ENCODE measurements at places on chromosomes 6 and 20. TPM values are rescaled to one million over a fixed set of nuclear protein-coding genes. Genes with fewer than 3 reads are reported as not detected.

Gene HLA-F
- total RNA-seq, result 124 TPM

Gene TNFRSF6B
- total RNA-seq, result 5.9 TPM

Gene CFAP61
- total RNA-seq, result not detected

Gene ADAM33
- 96.8 TPM for total RNA-seq

Gene UNC5CL
- total RNA-seq, result 1.4 TPM

Gene WFDC10B
- total RNA-seq, result not detected

Gene PLAGL2
- total RNA-seq, result 9.8 TPM

Gene PTPRT
- 0.19 TPM for total RNA-seq

Gene FOXS1
- total RNA-seq, result 10.0 TPM

Gene HLA-DQB1
- 43.4 TPM for total RNA-seq

Gene EDN1
- total RNA-seq, result 10.0 TPM

DNA sequence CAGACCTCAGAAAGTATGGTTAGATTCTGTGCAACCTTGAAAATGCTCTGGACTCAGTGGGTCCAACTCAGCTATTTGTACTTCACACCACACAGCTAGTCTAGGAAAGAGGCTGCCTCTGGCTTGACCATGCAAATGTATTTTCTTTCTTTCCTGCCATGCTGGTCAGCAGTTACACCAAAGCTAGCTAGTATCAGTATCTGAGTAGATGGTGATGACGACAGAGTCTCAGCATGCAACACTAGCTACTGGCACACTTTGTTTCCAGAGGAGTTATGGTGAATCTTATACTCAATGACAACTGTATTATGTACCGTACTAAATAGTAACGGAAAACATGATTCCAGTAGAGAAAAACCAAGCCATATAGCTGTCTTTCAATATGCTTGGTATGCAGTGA, 96.6 kb upstream of the POPDC3 start:
- no peak for DNase-seq
- H3K36me3 ChIP-seq, result no peaks in the 10 kb centered on the region
- no peak overlapping the region for H3K4me3 ChIP-seq
- H3K4me1 ChIP-seq, result no peaks in the 10 kb centered on the region

DNA sequence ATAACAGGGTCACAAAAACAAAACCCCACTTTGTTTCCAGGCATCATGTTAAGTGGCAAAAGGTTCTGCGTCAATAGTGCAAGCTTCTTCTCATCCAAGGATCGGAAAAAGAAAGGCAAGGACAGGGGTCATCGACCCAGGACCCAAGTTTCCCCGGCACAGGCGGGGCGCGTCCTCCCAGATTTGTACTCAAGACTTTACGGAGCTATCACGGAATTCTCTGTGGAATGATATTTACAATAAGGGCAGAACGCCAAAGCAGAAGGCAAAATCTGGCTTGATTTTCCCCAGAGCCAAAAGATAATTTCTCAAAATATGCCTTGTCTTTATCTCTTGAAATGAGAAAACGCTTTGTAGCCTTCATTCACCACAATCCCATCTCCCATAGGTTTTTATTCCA, 25.5 kb downstream of the PDE10A start:
- no peaks in the 10 kb centered on the region for H3K4me1 ChIP-seq
- no peaks in the 10 kb centered on the region for H3K36me3 ChIP-seq
- no peak overlapping the region for H3K27ac ChIP-seq
- no peak overlapping the region for H3K4me3 ChIP-seq
- no peak for DNase-seq

GRCh38 chr20:25211273-25211672, 15.8 kb downstream of the ENTPD6 start:
- H3K27ac ChIP-seq, result no peak overlapping the region
- H3K4me1 ChIP-seq, result no peaks in the 10 kb centered on the region
- no peaks in the 10 kb centered on the region for H3K27me3 ChIP-seq
- no peak for DNase-seq
- H3K36me3 ChIP-seq, result peaks cover 4% of the 10 kb centered on the region
- H3K4me3 ChIP-seq, result no peak overlapping the region

GRCh38 chr20:63367446-63368055, 6.4 kb upstream of the CHRNA4 start:
- H3K36me3 ChIP-seq, result no peaks in the 10 kb centered on the region
- DNase-seq, result no peak
- H3K27me3 ChIP-seq, result no peaks in the 10 kb centered on the region
- H3K4me1 ChIP-seq, result no peaks in the 10 kb centered on the region
- no peak overlapping the region for H3K4me3 ChIP-seq

DNA sequence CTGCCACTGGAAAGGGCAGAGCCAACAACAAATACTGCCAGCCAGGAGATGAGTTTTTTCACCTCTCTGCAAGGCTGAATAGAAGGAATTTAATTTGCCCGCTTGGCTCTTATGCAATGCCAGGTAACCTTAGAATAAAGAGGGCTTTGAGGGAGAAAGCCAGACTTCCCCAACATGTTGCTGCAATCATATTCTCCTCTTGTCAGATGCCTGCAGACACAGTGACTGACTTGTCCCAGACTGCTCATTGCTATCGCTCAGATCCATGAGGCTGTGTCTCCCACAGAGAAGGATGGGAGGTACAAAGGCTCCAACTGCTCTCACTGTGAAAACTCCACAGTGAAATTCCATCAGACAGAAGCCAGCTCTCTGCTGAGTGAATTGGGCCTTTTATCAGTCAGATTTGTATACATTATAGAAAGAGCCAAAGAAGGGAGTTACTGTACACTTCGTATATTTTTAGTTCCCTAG, 517.0 kb upstream of the ID4 start:
- no peaks in the 10 kb centered on the region for H3K36me3 ChIP-seq
- no peak for DNase-seq
- H3K4me1 ChIP-seq, result peaks cover 15% of the 10 kb centered on the region
- H3K27me3 ChIP-seq, result no peaks in the 10 kb centered on the region
- no peak overlapping the region for H3K4me3 ChIP-seq

DNA sequence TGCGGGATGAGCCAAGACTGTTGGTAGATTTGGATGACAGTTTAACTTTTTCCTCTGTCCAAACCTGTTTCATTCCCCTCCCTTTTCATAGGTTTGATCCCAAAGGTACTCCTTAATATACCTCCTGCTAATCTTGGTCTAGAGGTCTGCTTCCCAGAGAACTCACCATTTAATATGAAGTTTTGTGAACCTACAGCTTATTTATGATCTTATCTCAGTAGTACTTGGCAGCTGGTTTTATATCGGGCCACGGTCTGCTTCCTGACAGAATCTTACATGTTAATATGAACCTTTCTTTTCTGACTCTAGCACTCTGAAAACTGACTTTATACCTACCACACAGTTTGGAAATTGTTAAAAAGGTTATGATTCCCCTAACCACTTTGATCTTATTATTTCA, 138.7 kb downstream of the MACROD2 start:
- no peak for DNase-seq
- no peak overlapping the region for H3K4me3 ChIP-seq
- no peaks in the 10 kb centered on the region for H3K4me1 ChIP-seq
- H3K27ac ChIP-seq, result no peak overlapping the region
- no peaks in the 10 kb centered on the region for H3K36me3 ChIP-seq

- H3K4me1 ChIP-seq, result no peaks in the 10 kb centered on the region
- H3K27ac ChIP-seq, result no peak overlapping the region
These were observed 45.9 kb upstream of the SCP2D1 start for GRCh38 chr20:18767676-18768075.

DNA sequence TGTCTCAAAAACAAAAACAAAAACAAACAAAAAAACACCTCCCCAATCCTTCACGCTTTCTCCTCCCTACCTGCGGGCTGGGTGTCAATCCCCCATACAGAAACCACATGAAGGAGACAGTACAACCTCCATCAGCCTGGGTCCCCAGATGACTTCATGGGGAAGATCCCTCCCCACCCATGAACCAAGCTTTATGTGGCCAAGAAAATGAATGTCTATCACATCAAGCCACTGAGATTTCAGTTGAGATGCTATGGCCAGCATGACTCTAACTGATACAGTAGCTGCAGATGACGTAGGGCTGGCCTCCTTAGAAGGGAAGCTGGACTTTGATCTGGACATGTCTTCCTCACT, 21.2 kb upstream of the BNIP5 start:
- H3K27me3 ChIP-seq, result no peaks in the 10 kb centered on the region
- H3K36me3 ChIP-seq, result no peaks in the 10 kb centered on the region
- DNase-seq, result peak; percentile 5
- peak overlapping the region; percentile 84 for H3K27ac ChIP-seq

GRCh38 chr20:58039274-58040092, 189.0 kb downstream of the ANKRD60 start:
- no peak overlapping the region for H3K4me3 ChIP-seq
- no peaks in the 10 kb centered on the region for H3K36me3 ChIP-seq
- peak; percentile 61 for DNase-seq
- H3K27me3 ChIP-seq, result no peaks in the 10 kb centered on the region
- H3K4me1 ChIP-seq, result no peaks in the 10 kb centered on the region

DNA sequence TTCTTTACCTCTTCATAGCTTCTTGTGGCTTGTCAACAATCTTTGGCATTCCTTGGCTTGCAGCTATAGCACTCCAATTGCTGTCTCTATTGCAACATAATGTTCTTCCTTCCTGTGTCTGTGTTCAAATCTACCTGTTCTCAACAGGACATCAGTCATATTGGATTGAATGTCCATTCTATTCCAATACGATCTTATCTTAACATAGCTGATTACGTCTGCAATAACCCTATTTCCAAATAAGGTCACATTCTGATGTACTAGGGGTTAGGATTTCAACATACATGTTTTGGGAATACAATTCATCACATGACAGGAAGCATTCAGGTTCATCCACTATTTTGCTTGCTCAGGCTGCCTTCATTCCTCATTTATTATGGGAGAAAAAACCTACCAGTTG, 684.4 kb upstream of the CITED2 start:
- H3K4me1 ChIP-seq, result peaks cover 2% of the 10 kb centered on the region
- DNase-seq, result no peak
- H3K27ac ChIP-seq, result no peak overlapping the region
- H3K27me3 ChIP-seq, result no peaks in the 10 kb centered on the region

DNA sequence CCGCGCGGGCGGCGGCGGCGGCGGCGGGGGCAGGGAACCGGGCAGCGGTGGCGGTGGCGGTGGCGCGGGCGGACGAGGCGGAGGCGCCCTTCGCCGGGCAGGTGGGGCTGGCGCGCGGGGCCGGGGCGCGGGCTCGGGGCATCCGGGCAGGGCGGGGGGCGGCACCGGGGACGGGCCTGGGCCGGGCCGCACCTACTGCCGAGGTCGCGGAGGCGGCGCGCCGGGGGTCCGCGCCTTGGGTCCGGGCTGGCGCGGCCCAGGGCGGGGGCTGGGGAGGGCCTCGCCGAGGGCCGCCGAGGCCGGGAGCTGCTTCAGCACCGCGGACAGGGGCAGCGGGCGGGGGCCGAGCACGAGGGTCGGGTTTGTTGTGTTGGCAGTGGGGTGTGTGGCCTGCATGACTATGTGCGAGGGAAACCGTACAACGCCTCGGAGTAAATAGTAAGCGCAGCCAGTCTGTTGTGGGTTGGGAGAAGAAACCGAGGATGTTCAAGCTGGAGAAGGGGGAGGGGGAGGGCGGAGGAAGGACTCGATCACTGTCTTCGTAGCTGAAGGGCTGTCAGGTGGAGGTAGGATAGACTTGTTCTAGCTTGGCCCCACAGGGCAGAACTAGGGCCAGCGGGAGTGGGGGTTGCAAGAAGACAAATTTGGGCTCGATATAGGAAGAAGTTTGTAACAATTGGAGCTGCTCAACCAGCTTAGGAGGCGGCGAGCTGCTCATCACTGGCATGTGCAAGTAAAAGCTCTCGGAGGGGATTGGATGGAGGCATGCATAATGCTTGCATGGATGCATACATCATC, 593 bp downstream of the MMP24 start:
- H3K27me3 ChIP-seq, result no peaks in the 10 kb centered on the region
- no peak overlapping the region for H3K27ac ChIP-seq
- H3K4me3 ChIP-seq, result peak overlapping the region; percentile 57
- peak; percentile 87 for DNase-seq
- H3K36me3 ChIP-seq, result no peaks in the 10 kb centered on the region

GRCh38 chr6:125869427-125869826, 78.7 kb downstream of the NCOA7 start:
- no peaks in the 10 kb centered on the region for H3K4me1 ChIP-seq
- H3K27ac ChIP-seq, result no peak overlapping the region
- no peak for DNase-seq
- H3K27me3 ChIP-seq, result no peaks in the 10 kb centered on the region
- H3K36me3 ChIP-seq, result no peaks in the 10 kb centered on the region
- no peak overlapping the region for H3K4me3 ChIP-seq

DNA sequence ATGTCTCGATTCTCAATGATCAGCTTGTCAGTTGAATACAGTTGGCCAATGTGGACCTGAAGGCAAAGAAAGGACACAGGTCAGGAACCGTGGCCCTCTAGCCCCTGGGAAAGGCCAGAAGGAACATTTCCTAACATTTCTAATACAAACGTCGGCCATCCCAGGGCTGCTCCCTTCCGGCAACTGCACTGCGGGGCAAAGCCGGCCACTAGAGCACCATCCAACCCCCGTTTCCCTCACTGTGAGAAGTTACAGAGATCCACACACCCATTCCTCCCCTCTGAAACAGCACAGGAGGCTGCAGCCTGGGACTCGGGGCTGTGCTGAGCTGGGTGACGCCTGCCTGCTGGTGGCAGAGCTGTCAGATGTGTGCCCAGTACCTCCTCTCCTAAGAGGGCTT, 24.3 kb downstream of the PPP1R3G start:
- H3K27ac ChIP-seq, result no peak overlapping the region
- no peak for DNase-seq
- no peak overlapping the region for H3K4me3 ChIP-seq
- H3K4me1 ChIP-seq, result no peaks in the 10 kb centered on the region

- no peak overlapping the region for H3K4me3 ChIP-seq
- no peaks in the 10 kb centered on the region for H3K4me1 ChIP-seq
- DNase-seq, result no peak
- H3K36me3 ChIP-seq, result no peaks in the 10 kb centered on the region
- H3K27me3 ChIP-seq, result peaks cover 2% of the 10 kb centered on the region
These were observed 2.7 kb downstream of the PAX1 start for GRCh38 chr20:21707999-21708737.

GRCh38 chr20:62902926-62903615, 23.2 kb downstream of the DIDO1 start:
- no peaks in the 10 kb centered on the region for H3K27me3 ChIP-seq
- H3K27ac ChIP-seq, result no peak overlapping the region
- no peaks in the 10 kb centered on the region for H3K4me1 ChIP-seq
- DNase-seq, result no peak
- no peak overlapping the region for H3K4me3 ChIP-seq
- no peaks in the 10 kb centered on the region for H3K36me3 ChIP-seq

DNA sequence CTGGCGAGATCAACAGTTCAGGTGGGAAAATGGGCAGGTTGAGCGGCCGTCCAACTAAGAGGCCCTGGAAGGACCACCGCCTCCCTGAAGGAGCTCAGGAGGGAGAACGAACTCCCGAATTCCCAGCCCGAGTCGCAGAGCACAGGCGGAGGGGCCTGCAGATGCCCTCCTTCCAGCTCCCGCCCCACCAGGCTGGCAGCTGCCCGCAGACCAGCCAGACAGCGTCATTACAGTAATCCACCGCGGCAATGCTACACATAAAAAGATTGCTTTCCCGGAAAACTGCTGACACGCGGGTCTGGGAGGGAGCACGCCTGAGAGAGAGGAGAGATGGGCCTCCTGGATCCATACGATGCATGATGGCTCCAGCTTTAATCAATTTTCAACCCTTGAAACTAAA, 30.5 kb upstream of the SLCO4A1 start:
- no peak for DNase-seq
- no peaks in the 10 kb centered on the region for H3K4me1 ChIP-seq
- no peaks in the 10 kb centered on the region for H3K36me3 ChIP-seq
- H3K4me3 ChIP-seq, result no peak overlapping the region
- no peaks in the 10 kb centered on the region for H3K27me3 ChIP-seq

Measured in aorta (tissue), 5 donors.